ENCODE measurements at places on chromosomes 1 and 21. TPM values are rescaled to one million over a fixed set of nuclear protein-coding genes. Genes with fewer than 3 reads are reported as not detected.

DNA sequence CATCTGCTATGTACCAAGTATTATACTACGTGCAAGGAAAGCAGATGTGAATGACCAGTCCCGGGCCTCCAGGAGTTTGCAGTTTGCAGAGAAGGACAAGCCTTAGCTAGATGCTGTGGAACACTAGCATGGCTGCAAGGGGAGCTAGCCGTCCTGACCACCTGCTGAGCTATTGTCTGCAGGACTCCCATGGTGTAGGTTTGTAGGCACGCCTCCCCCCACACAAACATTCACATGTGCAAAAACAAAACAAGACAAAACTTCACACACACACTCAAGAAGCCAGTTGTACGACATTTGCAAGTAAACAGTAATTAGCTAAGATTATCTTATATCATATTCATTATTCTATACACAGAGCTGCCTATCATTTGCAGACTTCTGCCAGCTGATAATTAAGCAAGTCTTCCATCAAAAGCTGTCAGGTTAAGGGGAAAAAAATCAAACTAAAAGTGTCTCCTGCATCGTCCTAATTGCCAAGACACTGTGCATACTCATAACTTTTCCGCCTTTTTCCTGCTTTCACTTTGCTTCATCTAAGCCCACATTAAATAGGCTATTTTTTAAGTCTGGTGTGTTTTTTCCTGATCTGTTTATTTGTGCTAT is 10.7 kb upstream of the HNRNPU start:
- no peak for DNase-seq

DNA sequence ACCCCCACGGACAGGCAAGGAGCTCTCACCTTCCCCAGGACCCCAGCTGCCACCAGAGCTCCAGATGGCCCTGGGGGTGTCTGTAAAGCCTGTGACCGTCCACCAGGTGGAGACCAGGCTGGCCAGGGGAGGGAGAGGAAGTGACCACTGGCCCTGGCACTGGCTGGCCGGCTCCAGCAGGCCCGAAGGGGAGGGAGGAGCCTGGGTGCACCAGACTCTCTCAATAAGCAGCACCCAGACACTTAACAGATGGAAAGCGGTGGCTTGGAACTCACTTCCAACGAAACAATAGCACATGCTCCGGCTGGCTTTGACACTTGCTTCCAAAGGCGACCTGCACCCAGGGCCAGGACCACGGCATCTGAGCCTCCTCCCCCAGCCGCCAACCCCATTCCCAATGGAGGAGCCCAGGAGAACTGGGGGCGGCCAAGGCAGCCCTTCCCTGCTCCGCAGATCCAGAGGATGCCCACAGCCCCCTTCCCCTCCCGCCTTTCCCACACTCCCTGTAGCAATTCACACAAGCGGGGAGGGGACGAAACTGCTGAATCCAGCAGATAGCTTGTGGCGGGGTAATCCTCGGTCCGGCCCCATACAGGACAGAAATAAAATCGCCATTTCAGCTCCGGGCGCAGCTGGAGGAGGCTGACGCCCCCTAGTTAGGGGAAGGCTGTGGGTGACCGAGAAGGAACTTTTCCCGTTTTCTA is 742 bp upstream of the PDE9A start:
- peak; percentile 71 for DNase-seq

DNA sequence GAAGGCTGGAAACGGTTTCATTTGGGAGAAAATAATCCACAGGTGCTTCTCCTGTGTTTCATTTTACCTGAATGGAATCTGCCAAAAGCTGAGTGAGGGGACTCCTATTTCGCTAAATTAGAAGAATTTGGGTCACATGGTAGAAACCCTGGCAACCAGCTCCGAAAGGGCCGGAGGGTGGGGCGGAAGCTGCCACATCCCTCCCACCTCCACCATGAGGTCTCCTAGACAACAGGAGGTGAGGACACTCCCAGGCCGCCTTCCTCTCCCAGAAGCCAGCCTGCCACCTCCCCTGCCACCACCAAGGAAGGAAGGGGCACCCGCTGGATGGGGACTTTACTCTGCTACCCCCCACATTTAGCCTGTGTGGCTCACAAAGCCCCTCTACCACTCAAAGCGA is 199.9 kb upstream of the ZC3H12A start:
- DNase-seq: no peak

DNA sequence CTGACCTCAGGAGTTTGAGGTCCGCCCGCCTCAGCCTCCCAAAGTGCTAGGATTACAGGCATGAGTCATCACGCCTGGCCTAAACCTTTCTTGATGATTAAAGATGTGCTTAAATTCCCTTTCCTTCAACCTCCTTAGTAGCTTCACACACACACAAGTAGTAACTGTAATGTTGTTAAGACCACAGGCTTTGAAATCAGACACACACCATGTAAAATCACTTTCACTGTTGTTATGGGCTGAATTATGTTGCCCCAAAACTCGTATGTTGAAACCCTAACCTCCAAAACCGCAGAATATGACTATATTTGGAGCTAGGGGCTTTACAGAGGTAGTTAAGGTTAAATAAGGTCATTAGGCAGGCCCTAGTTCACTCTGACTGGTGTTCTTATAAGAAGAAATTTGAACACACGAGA is 180.2 kb downstream of the NR5A2 start:
- DNase-seq: no peak

DNA sequence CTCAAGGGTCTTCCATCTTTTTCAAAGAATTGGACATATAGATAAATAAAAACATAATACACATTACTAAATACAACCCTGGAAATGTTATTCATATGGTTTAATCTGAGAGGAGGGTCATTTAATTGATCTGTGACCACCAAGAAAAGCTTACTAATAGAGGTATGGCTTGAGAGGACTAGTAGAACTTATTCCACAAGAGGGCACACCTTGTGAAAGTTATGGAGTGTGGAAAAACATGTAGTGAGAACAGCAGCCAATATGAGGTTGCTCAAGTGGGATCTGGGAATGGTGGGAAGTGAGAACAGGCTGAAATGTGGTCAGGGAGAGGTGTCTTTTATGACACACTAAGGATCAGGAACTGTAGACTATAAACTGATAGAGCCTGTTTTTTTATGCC is 973.5 kb upstream of the B3GALT2 start:
- DNase-seq: no peak

The KCNT2 gene
- total RNA-seq: 22.1 TPM

All from ovary (tissue), 10 donors.